ENCODE measurements at places on chromosomes 2 and 18. TPM values are rescaled to one million over a fixed set of nuclear protein-coding genes. Genes with fewer than 3 reads are reported as not detected.

DNA sequence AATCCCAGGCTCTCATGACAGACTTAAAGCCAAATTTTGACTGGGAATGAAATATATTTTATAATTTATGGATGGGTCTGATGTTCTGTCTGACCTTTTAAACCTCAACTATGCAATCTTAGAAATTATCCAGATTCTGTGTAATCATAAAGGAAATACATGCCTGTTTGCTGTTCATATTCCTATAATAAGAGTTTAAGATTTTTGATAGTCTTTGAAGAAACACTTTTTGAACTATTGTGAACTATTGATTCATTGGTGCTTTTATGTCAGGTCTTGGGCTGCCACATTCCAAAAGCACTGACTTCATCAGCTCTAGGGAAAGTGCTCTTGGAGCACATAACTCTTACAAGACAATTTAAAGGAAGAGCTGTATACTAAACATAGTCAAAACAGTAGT, 64.2 kb downstream of the CCDC150 start:
- no peak for DNase-seq

CYP26B1 gene
- 0.44 TPM for total RNA-seq

- no peak for DNase-seq
Measured at GRCh38 chr18:46756025-46756558, 761 bp downstream of the ST8SIA5 start.

DNA sequence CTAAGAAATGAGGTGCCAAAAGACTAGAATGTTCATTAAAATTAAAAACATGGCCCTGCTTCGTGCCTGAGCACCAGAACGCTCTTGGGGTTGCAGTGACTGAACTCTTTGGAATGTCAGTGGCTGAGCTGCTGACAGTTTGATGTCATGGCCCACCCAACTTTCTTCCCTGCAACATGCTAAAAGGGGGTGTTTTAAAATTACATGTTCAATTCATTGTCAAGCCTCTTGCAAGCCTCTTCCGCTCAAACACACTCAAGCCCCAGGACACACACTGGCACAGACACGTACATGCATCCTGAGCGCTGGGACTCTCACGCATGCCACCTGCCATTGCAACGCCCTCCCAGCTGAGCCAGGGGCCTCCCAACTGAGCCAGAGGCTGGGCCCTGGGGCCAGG, 12.6 kb downstream of the RUFY4 start:
- DNase-seq: no peak

DNA sequence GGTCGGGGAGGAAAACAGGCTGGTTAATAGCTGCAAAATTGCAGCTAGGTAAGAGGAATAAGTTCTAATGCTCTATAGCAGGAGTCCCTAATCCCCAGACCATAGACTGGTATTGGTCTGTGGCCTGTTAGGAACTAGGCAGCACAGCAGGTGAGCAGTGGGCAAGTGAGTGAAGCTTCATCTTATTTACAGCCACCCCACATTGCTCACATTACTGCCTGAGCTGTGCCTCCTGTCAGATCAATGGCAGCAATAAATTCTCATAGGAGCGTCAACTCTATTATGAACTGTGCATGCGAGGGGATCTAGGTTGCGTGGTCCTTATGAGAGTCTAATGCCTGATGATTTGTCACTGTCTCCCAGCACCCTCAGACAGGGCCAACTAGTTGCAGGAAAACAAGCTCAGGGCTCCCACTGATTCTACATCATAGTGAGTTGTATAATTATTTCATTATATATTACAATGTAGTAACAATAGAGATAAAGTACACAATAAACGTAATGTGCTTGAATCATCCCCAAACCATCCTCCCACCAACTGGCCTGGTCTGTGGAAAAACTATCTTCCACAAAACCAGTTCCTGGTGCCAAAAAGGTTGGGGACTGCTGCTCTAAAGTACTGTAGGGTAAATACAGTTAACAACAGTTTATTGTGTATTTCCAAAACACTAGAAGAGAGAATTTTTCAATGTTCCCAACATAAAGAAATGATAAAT, 91.7 kb upstream of the TFCP2L1 start:
- no peak for DNase-seq

DNA sequence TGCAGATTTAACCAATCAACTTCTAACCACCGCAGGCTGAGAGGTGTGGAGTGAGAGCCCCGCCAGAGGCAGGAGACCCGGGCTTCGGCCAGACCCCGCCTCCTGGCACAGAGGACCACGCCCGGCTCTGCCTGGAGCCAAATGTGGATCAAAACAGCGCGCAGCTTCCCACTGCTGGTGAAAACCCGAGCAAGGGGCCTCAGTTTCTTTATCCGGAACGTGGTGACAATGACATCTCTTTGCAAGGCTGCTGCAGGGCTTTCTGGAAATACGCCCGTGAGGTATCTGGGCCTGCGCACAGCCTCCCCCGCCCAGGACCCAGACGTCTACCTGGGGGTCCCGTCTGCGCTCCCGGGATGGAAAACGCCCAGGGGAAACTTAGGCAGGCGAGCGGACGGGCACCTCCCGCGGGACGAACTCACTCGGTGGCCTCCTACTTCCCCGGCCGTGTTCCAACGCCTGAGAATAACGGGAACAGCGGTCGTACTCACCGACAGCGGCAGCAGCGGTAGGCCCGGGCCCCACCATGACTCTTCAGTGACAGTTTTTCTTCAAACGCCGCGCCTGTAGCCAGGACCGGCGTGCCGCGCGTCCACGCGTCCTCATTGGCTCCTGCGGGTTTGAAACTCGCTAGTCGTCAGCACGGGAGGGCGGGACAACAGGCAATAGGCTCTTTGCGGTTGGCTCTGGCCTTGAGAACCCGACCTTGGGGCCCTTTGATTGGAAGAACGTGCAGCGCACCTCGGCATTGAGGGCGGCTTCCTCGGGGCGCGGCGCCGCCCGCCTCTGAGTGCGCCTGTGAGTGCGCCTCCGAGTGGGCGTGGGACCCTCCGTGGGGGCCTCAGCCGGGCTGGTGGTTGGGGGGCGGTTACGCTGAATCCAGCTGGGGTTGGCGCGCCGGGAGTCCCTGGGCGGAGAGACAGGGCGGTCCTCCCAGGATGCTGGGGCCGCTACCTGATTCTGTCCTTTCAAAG, at the start of gene CKAP2L:
Gene CKAP2L (minus strand): TSS at position 539 of the 974 bp plus-strand sequence. CDS start 11 bp downstream, at position 528.
- peak; percentile 87 for DNase-seq

DNA sequence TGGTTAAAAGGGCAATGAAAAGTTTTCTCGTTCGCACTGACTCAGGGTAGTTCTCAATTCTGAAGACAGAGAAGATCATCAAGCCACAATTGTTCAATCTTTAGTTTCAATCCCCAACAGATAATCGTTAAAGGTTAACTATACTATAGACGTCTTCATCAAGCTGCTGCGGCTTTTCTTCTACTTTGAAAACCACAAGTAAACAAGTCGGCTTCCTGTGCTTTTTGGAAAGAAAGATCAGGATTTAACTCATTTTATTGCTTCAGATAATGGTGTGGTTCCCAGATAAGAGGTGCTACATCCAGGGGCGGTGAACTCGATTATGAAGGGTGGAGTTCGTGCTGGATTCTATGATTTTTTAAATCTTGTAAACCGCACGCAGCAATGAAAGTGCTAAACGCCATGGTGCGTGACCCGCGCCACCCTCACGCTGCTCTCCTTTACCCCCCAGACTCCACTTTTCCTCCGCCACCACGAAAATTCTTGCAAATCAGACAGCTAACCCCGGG, 545 bp upstream of the CDCA7 start:
- no peak for DNase-seq

SLC38A11 gene
- 0.34 TPM for total RNA-seq

NYAP2 gene
- not detected for total RNA-seq

DLX2 gene
- total RNA-seq: 0.41 TPM

TRAPPC8 gene
- 21.3 TPM for total RNA-seq

DNA sequence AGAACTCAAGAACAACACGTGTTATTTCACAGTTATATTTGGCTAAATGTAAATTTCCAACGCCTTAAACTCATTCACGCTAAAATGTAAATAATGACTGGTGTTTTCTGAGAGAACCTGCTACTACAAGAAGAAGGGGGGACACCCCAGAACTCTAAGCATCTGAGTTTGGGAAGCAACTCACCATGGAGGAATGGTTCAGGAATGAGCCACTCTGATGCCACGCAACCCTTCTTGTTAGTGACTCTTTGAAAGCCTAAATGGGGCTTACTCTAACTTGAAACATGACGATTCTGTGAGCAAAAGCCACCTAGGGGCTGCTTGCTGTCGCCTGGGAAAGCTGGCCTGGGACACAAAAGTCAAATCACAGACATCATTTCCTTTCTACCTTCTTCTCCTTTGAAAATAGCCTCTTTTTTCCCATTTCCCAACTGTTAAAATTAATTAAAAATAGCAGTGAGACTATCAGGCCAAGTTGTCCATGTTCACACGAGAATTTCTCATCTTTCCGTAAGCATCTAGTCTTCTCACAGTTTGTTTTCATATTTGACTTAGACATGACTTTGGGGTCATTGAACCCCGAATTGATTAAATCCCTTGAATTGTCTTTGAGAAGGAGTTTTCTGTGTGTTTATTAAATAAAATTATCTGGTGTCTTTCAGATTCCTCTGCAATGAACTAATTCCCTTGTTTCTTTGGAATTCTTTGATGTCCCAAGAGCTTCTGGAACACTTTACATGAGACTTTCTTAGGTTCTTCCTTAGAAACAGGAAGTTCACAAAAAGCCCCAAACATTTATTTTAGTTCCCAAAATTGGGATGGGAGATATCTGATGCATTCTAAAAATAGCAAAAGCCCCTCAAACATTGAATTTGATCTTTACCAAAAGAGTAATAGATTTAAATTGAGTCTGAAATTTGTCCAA, 75.5 kb upstream of the CABLES1 start:
- no peak for DNase-seq

GRCh38 chr18:48982266-48982665, 31.5 kb upstream of the SMAD7 start:
- no peak for DNase-seq

DNA sequence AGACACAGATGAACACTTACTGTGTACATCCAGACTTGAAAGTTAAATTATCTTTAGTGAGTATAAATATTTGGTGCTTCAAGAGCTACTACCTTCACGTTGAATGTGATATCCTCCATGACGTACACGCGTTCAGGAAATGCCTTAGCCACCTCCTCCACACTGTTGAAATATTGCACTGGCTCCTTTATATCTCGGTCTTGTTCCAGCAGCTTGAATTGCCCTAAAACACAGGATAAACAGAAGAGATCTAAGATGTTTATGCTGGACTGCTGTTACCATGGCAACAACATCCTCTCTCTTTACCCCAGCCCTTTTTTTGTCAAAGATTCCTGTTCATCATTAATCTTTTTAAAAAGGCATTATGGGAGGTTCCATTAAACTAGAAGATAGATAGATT, 120.3 kb downstream of the MEP1B start:
- no peak for DNase-seq

GRCh38 chr2:40814616-40815015, 362.7 kb upstream of the SLC8A1 start:
- DNase-seq: no peak

DNA sequence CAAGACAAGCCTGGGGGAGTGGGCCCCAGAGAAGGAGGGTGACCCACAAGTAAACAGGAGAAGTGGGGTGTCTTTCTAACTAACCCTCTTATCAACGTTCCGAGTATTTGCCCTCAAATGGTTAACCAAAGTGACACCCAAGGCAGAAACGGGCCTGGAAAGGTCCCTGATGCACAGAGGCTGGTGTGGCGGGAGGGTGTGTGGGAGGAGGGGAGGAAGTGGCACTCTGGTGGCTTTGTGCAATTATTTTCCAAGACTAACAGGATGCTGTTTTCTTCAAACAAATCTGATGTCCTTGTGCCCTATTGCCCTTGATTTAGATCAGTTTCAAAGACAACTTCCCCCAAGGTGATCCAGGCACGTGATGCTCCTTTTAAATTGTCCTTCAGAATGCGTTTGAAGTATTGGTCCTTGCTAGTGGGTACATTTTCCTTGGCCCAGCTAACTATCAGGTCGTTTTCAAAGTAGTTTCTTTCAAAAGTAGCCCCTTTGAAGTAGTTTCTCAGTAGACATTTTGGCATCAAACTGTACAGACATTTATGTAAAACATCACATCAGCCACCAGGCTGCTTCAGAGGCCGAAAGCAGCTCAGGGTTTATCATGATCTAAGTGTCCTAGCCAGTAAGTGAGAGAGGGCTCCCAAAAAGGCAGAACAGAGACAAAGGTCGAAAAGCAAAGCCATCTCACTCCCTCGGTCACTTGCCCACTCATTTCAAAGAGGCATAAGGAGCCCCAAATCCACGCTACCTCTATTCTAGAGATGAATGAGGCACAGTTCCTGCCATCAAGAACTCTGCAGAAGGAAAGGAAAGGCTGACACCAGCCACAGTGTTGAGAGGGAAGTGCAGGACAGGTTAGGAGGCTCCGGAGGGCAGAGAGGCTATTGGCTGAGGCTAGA, 371.1 kb upstream of the ID2 start:
- DNase-seq: no peak

SPP2 gene
- total RNA-seq: not detected

- no peak for DNase-seq
Measured at GRCh38 chr18:3541549-3542386, 91.8 kb downstream of the TGIF1 start.

DNA sequence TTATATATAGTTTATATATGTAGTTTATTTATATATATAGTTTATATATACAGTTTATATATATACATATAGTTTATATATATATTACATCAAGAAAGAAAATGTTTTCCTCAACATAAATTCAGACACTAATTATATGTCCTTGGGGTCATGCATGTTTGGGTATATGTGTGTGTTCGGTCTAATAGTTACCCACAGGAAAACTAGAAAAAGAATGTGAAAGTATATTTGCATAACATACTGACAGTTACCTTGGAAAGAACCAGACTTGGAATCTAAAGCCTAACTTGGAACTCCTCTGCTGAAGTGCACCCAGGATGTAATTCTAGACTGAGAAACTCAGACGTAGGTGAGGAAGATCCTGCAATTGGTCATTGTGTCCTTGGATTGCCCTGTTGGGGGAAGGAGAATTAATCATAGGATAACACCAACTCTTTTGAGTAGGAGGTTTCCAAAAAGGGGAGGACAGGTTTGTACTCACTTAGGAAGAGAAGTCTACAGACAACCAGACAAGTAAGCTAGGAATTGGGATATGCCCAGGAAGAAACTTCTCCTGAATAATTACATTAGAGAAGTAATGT, 8.9 kb upstream of the SLC25A12 start:
- DNase-seq: no peak

RGPD4 gene
- total RNA-seq: not detected

Measured in glomerular endothelial cell (primary cell).